Aortic smooth muscle cell (primary cell): ENCODE measurements at places on chromosomes 16 and 17. TPM values are rescaled to one million over a fixed set of nuclear protein-coding genes. Genes with fewer than 3 reads are reported as not detected.

The MAP1LC3B gene
- total RNA-seq = 32.1 and 55.7 TPM in 2 replicates

The CCDC154 gene
- 0.26 and 0.37 TPM in 2 replicates for total RNA-seq

The LRRC37B gene
- total RNA-seq = 12.4 and 17.4 TPM in 2 replicates

The MPP2 gene
- total RNA-seq = 2.0 and 2.3 TPM in 2 replicates

The MARVELD3 gene
- not detected in 2 replicates for total RNA-seq
